Body of pancreas (tissue), 4 donors: ENCODE measurements at places on chromosomes 2 and 18.

- no peak for DNase-seq
These were observed 204.8 kb downstream of the TSN start for GRCh38 chr2:121960251-121960650.

- DNase-seq = no peak
These were observed 8.7 kb upstream of the GPR155 start for GRCh38 chr2:174495365-174496012.

DNA sequence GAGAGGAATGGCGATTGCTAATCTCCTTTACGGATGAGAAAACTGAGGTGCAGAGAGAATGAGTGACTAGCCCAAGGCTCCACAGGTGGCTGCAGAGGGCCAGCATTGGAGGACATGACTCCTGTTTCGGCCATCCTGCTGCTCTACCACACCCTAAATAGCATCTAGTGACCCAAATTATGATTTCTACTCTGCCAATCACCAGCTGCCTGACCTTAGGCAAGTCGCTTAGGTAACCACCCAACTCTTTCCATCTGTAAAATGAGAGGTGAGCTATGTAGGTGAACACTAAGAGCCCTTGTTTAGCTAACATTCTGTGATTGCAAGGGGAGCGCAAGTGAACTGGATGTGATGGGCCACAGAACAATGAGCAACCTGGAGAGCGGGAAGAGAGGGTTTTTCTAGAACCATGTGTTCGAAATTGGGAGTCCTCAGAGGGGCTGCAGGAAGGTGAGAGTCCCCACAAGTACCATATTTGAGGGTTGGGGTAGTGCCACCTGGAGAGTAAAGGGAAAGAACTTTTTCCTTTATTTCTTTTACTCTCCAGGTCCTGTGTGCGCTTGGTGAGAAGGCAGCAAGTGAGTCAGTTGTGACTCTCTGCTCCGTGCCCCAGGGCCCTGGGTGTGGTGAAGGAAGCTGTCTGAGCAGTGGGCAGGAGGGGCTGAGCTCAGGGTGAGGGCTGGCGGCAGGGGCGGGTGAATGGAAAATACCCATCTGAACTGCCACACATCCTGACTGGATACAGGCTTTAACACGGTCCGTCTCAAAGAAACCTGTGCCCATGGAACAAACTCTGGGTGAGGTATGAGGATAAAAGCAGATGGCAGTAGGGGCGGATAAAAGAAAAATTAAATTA is 2.4 kb downstream of the CYP27C1 start:
- no peak for DNase-seq

DNA sequence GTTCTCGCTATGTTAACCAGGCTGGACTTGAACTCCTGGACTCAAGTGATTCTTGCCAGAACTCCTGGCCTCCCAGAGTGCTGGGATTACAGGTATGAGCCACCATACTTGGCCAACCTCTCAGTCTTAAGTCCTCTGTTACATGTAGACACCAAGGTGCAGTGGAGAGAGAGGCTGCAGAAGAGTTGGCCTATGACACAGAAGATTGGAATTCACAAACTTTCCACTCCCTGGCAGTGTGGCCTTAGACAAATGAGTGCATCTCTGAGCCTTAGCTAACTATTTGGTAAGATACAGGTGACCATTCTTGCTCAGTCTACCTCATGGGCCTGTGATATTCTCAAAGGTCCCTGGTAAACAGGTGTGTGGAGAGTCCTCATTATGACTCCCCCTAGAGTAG is 159.7 kb downstream of the MYCN start:
- DNase-seq = no peak

- DNase-seq = peak; percentile 4
These were observed 21.1 kb downstream of the HDAC4 start for GRCh38 chr2:239379641-239380170.

GRCh38 chr2:45134726-45135125 is 125.5 kb upstream of the SIX2 start:
- peak; percentile 22 for DNase-seq

DNA sequence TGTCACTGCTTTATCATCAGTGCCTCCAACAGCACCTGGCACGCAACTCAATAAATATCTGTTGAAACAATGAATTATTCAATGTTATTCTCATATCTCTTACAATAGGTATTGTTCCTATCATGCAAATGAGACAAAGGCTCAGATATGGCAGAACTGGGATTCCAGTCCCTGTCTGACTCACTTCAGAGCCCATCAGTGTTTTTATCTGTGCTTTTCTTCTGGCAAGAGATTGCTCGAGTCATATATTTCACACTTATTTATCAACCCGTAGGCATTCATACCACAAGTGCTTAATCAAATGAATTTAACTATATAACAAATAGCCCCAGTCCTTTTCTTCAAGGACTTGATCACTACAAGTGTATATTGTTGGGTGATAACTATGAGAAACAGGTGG is 76.4 kb upstream of the TSPYL6 start:
- DNase-seq = no peak

DNA sequence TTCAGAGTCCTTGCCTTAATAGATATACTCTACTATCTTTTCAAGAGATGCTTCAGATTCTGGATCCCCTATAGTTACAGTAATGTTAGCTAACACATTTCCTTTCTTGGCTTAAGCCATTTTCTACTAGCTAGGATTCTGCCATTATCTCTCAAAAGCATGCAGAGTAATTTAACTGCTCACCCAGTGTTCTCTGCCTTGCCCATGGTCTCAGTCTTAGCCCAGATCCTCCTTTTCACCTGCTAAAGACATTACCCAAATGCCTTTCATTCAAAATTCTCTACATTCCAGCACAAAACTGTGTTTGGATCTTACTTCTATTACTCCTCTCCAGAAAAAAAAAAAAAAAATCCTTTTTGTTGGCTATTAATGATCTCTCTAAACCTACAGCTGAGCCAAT is 474.2 kb upstream of the LRRTM1 start:
- no peak for DNase-seq

DNA sequence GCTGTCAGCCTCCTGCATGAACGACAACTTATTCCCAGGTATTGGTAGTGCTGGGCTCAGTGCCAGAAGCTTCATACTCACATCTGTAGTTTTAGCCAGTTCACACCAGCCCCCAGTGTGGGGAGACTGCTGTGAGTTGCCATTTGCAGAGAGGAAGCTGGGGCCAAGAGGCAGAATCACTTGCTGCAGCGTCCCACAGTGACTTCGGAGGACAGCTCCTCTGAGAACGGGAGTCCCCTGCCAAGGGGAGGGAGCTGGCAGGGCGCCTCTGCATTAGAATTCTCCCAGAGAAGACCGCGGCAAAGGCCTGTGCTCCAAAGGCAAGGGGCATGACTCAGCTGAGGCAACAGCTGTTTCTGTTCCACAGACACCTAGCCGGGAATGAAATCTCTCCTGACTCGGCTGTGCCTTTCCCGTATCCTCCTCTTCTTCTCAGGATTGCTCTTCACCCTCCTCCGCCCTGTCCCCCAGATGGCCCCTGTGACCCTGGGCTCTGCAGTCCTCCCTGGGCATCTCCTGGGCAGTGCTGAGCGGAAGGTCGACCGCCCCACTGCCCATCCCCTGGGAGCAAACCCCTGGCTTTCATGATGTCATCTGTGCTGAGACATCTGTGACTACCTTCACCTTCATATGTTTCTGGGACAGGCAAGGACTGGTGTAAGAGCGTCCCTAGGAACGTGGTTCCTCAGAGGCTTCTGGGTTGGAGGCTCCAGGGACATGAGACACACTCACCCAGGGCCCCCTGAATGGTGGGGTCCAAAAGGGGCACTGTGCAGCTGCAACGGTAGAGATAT is 18.0 kb downstream of the MAL start:
- DNase-seq = peak; percentile 77

DNA sequence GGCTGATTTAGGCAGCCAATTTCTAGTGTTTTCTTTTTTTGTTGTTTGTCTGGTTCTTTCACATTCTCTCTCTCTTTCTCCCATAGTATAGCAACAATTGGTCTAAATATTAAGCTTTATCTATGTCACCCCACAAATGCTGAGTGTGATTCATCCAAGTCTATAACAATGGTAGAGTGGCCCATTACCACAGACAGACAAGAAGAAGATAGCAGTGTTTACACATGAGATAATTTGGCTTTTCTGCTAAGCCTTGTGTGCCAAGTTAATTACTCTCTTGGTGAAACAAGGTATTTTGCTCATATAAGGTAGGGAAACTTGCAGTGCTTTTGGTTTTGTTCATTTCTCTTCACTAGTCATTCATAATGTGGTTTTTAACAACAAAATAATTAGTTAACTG is 166.5 kb downstream of the SLC8A1 start:
- no peak for DNase-seq

DNA sequence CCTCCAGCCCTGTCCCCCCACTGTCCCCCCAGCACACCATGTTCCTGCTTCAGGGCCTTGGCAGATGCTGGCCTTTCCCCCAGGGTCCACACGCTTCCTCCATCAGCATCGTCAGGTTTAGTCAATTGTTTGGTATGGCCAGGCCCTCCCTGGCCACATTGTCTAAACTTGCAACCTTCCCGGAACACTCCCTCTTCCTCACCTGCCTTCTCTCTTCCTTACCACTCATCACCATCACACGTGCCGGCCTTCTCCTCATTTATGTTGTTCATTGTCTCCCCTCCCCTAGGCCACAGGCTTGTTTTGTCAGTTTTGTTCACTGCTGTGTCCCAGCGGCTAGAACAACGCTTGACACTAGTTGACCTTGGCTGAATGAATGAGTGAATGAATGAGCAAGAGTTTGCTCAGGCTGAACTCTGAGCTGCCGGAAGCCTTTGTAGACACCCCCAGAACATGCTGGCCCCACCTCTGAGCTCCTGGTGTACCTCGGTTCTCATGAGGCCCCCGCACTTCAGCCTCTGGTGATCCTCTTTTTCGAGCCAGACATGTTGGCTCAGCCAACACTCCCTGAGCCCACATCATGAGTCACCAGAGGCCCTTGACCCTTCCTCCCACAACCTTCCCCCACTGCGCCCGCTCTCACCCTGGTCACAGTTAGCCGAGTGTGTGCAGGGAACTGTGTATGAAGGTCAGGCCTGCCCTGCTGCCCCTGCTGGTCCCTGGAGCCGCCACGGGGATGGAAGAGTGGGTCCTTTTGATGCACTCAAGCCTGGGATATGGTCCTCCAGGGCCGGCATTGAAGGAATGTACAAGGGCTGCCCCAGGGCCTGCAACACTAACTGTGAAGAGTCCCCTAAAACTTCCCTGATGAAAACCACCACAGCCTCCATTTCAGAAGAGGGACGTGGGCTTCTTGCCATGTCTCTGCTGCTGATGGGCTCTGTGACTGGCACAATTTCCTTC is 57.5 kb downstream of the HS1BP3 start:
- DNase-seq = peak; percentile 75

DNA sequence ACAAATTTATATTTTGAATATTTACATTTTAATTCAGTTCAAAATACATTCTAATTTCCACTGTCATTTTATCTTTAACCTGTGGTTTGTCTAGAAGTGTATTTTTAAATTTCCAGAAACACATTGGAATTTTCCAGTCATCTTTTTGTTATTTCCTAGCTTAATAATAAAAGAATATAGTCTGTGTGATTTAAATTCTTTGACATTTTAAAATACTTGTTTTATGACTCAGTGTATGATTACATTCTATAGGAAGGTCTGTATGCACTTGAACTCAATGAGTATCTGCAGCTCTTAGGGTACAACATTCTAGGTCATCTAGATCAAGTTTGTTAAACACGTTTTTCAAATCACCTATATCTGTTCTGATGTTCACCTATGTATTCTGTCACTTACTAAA is 88.3 kb upstream of the MBOAT2 start:
- DNase-seq = no peak

DNA sequence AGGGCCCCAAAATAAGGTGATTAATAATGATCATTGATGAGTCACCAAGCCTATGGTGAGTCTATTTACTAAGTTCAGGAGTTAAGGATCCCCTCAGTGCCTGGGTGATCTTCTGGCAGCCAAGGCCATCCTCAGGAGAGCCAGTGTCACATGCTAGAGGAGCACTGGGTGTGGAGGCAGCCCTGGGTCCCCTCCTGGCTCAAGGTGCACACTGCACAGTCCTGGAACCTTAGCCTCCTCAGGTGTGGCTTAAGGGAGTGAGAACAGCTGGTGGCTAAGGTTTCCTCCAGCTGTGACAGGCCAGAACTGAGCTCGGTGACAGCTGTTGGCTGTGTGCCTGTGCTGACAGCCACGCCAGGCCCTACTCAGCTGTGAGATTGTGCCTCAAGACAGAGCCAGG is 52.1 kb upstream of the ACAA2 start:
- peak; percentile 91 for DNase-seq

- no peak for DNase-seq
These were observed 819.8 kb upstream of the ID2 start for GRCh38 chr2:7861910-7862702.

DNA sequence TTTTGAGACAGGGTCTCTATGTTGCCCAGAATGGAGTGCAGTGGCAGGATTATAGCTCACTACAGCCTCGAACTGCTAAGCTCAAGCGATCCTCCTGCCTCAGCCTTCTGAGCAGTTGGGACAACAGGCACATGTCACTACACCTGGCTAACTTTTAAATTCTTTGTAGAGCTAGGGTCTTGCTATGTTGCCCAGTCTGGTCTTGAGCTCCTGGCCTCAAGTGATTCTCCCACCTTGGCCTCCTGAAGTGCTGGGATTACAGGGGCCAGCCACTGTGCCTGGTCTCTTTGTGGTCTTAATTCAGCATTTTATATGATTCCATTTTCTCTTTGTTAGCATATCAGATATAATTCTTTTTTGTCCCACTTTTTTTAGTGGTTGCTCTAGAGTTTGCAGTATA is 34.1 kb downstream of the CEP192 start:
- DNase-seq = no peak

- no peak for DNase-seq
These were observed 91.2 kb upstream of the CCDC195 start for GRCh38 chr2:224807153-224807964.
